ENCODE measurements at places on chromosomes 5 and 9.

DNA sequence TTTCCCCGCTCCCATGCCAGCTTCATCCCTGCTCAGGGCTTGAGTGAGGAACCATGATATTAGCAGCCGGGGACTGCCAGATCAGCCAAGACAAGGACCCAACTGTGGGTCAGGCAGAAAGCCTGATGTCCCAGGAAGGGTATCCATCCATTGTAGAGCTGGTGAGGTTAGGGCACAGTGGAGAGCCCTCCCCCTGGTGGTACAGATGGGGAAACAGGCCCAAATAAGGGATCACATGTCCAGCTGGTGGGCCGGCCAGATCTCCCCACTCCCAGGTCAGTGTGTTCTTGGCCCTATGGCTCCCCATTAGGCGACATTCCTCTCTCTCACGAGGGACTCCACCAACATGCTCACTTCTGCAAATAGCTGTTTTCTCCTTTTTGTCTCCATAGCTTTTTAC lies 9.0 kb downstream of the CDX1 start:
- no peak for DNase-seq

DNA sequence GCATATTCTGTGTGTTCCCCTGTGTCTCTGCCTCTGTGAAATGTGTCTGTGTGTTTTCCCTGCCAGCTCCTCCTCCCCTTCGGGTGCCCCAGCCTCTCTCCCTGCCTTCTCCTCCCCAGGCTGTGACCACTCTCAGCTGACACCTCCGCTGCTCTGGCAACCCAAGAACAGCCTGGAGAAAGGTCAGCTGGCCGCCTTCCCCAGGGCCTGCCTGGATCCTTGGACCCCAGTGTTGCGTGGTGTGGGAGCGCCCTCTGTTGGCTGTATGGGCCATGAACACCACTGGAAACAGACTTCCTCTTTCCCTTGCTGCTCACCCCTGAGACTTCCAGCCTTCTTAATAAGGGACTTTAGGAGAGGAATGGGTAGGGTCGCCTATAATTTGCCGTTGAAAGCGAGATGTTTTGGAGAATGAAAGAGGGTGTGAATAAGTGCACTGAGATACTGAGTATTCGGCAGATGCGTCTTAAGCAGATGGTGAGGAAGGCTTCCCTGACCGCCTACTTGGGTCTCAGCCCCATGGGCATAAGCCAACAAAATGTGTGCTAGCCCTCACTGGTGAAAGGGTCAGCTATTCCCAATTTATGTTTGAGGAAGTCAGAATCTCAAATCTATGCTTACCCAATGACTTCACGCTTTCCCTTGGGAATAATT lies 114.9 kb upstream of the TRIM32 start:
- peak; percentile 47 for DNase-seq

GRCh38 chr5:17000291-17000939 lies 64.3 kb upstream of the MYO10 start:
- no peak for DNase-seq

DNA sequence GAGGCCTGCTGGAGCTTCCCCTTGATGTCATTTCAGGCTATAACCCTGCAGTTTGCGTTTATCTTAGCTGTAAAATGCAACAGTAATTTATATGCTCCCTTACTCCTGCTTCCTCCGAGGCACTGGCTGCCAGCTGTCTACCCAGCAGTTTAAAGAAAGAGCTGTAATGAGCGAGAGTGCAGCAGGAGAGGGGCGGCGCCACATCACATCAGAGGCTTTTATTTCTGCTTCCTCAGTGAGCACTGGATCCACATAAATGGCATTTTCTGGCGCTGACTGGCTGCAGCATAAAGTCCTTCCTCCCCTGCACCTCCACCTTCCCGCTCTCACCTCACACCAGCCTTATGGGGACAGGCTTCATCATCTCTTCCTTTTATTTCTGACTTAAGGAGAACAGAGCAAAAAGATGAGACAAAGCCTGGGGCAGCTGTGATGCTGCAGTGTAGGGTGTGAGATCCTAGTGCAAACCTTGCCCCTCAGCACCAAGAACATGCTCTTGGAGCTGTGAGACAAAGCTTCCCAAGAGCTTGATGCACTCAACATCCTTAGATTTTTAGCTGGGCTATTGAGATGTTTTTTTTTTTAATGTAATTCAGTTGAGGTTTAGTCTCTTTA lies 829.6 kb upstream of the ZNF608 start:
- no peak for DNase-seq

GRCh38 chr5:11737010-11737409 lies 167.2 kb downstream of the CTNND2 start:
- no peak for DNase-seq

GRCh38 chr9:116175614-116176013 lies 22.0 kb downstream of the PAPPA start:
- no peak for DNase-seq

DNA sequence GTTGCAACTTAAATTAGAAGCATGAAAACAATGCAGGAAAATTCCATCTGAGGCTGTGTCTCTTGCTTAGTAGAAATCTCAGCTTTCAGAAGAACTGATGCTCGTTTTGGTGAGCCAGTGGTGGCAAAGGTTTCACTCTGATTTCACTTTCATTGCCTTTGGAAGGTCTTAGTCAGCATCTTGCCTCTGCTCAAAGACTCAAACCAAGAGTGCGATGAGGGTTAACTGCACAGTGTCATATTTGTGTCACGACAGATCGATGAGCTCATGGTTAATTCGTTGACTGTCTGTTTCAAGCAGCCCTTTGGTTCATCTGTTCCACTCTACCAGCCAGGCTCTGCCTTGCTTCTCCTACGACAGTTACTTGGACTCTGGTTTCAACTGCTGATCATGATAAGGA lies 331.3 kb upstream of the KIF2A start:
- DNase-seq = no peak

DNA sequence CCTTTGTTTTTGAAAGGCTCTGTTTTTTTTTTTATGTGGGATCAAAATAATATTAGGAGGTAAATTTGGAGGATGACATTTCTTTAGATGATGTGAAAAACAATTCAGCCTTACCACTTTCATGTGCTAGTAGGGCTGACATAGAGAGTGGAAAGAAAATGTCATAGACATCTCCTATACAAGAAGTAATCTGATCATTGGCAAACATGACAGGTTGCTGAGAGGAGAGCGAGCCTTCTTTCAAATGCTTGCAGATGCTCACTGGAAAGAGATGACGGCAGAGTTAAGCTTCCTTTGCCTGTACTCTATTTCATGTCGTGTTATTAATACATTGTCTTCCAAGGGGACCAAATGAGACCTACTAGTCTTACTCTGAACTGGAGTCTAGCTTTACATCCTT lies 160.1 kb upstream of the DAP start:
- DNase-seq = no peak

- DNase-seq = peak; percentile 25
These were observed 50.1 kb upstream of the SMAD5 start for GRCh38 chr5:136082390-136083193.

DNA sequence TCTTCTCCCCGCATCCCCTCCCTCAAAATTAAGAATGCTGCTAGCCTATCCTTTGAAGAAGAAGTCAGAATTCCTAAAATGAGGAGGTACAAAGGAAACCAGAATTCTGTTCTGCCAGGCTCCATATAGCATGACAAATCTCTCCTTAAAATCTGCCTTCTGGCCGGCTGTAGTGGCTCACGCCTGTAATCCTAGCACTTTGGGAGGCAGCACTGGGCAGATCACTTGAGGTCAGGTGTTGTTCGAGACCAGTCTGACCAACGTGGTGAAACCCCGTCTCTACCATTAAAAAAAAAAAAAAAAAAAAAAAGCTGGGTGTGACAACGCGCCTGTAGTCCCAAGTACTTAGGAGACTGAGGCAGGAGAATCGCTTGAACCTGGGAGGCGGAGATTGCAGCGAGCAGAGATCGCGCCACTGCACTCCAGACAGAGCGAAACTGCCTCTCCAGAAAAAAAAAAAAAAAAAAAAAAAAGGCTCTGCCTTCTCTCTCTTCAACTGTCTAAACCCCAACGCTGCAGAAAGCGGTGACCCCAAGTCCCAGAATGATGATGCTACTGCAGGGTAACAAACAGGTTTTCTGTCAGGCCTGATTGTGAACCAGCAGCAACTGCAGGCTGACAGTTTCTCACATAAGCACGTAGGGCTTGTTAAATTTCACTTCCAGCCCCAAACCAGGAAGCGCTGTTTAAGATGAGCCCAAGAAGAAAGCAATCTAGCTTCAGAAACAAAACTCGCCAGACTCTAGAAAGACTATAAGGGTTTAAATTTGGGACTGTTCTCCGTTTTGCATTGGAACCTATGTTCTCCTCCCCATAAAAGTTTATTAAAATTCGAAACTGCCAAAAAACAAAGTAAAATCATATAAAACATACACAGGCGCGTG lies 963 bp upstream of the CAST start:
- peak; percentile 23 for DNase-seq

DNA sequence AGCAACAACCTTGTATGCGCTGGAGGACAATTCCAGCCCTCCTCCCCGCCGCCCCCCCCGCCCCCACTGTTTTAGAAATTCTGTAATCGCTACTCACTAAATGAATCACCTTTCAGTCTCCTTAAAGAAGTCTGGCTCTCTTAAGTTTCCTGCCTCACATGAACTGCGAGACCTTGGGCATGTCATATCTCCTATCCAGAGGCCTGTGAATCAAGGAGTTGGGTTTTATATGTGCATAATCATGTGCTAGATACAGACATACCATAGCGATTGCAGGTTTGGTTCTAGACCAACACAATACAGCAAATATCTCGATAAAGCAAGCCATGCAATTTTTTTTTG lies 337 bp upstream of the DMAC1 start:
- no peak for DNase-seq

DNA sequence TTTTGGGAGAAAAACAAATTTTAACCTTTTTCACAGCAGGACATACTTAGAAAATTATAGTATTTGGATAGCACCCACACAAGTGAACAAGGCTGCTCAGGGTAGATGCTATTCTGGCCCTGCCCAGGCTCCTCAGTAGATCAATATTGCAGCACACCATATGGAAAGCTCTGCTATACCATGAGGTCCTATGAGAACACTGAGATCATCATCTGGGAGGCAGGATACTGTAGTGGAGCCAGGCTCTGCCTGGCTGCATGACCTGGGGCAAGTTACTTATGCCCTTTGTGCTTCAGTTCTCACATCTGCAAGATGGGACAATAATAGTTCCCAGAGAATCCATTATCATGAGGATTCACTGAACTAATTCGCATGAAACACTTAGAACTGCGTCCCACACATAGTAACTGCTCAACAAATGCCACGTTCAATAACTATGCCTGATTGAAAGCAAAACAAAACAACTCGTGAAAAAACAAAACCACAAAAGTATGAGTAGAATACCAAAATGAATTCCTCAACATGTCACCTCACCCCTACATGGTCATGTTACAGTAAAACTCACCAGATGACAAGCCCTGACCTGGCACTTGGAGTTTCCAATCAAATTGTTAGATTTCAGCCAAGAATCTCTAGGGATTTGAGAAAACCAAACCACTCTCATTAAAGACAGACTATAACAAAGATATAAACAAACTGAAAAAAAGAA lies 31.9 kb downstream of the ARSB start:
- DNase-seq = no peak

GRCh38 chr5:151591144-151591819 lies at the start of gene FAT2:
Gene FAT2 (minus strand): TSS chr5:151591331. CDS start chr5:151568931, 22,400 bp downstream.
- DNase-seq = no peak

DNA sequence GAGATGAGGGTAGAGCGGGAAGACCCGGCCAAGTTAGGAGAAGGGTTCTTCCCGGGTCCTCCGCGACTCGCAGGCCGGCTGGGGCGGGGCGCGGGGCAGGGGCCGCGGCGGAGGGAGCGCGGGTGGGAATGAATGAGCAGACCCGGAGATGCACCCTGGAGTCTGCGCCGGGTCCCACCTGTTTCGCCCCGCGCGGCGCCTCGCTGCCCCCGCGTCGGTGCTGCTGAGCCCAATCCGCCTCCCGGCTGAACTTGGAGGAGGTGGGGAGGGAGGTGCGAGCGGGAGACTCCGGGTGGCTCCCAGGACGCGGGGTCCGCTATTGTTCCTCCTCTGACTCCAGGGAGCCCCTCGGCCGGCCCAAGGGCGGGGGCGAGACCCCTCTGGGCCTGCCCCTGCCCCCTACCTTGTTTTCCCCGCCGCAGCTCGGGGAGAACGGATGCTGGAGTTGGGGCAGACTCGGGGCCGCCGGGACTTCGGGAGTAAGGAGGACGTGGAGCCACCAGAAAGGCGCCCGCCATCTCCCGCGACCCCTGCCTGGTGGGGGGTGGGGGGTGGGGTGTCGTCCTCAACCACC lies 659 bp downstream of the RAI14 start:
- peak; percentile 21 for DNase-seq

- no peak for DNase-seq
These were observed 900 bp downstream of the RGS7BP start for GRCh38 chr5:64506567-64507263.
